WTC11 (cell line): ENCODE measurements at places on chromosomes 5 and 9. TPM values are rescaled to one million over a fixed set of nuclear protein-coding genes. Genes with fewer than 3 reads are reported as not detected.

- H3K27me3 ChIP-seq = peaks cover 2% of the 10 kb centered on the region
- no peaks in the 10 kb centered on the region for H3K36me3 ChIP-seq
- H3K27ac ChIP-seq = no peak overlapping the region
- no peaks in the 10 kb centered on the region for H3K4me1 ChIP-seq
Measured at GRCh38 chr5:35823347-35824098, 33.2 kb upstream of the IL7R start.

The TAS2R1 gene
- not detected in 3 replicates for total RNA-seq

The DOCK2 gene
- 4.6 to 9.0 TPM (median 6.1 TPM) in 3 replicates for total RNA-seq

DNA sequence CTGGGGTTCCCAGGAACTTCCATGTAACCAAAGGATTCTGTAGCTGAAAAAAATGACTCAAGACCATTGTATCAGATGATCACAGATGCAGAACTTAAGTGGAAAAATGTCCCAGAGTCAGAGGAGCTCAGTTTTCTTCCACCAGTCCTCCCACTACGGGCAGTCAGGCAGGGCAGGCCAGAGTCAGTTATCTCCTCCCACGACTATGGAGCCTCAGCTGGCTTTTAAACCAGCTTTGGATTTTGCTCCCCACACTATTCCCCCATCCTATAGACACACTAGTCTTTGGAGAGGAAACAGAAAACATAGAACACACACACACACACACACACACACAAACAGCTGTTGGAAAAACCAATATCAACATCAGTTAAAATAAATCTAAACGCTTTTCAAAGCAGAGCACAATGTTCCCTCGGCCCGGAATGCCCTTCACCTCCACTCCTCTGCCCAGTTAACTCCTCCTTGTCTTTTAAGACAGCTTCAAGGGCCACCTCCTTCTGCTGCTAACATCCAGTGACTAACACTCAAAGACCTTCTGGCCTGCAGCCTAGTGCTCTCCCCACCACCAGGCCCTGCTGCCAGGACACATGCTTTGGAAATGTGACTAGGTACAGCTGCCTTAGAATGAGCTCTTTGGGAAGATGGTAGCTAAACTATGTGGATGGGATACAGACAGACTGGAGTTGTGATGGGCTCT is 56.8 kb downstream of the NIPAL4 start:
- no peaks in the 10 kb centered on the region for H3K4me1 ChIP-seq
- H3K4me3 ChIP-seq = no peak overlapping the region
- H3K27ac ChIP-seq = no peak overlapping the region
- DNase-seq = no peak
- no peaks in the 10 kb centered on the region for H3K27me3 ChIP-seq

The ADAMTSL1 gene
- 0.94 to 1.3 TPM (median 1.2 TPM) in 3 replicates for total RNA-seq

- H3K4me1 ChIP-seq = no peaks in the 10 kb centered on the region
Measured at GRCh38 chr9:92639124-92639523, 30.8 kb downstream of the IPPK start.

GRCh38 chr5:75235711-75236110 is 967 bp downstream of the ANKRD31 start:
- DNase-seq = no peak
- H3K4me3 ChIP-seq = peak overlapping the region; percentile 78; the same call in 1 of the 2 replicates
- peaks cover 33% of the 10 kb centered on the region for H3K4me1 ChIP-seq
- H3K36me3 ChIP-seq = no peaks in the 10 kb centered on the region
- H3K27me3 ChIP-seq = no peaks in the 10 kb centered on the region

The GMCL2 gene
- total RNA-seq = not detected in 3 replicates

DNA sequence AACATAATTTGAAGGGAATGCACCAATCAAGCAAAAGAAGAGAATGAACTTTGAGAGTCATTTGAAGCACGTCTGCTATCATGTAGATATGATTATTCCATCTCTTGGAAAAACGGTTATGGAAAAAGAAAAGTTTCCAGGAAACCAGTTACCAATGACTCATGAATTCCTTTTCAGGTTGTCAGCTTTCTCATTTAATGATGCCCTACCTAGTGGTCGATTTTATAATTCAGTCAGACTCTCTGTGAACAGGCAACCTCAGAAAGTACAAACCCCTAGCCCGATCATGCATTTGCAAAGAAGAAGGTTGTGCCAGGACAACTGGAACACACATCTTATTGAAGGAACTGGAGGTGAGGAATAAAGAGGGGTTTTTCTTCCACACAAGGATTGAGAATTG is 355.1 kb upstream of the GRIA1 start:
- no peak overlapping the region for H3K27ac ChIP-seq
- no peaks in the 10 kb centered on the region; the same call in 1 of the 2 replicates for H3K36me3 ChIP-seq
- H3K4me1 ChIP-seq = peaks cover 17% of the 10 kb centered on the region
